Eye (tissue), 1 donor: ENCODE measurements at places on chromosomes 2 and 18.

DNA sequence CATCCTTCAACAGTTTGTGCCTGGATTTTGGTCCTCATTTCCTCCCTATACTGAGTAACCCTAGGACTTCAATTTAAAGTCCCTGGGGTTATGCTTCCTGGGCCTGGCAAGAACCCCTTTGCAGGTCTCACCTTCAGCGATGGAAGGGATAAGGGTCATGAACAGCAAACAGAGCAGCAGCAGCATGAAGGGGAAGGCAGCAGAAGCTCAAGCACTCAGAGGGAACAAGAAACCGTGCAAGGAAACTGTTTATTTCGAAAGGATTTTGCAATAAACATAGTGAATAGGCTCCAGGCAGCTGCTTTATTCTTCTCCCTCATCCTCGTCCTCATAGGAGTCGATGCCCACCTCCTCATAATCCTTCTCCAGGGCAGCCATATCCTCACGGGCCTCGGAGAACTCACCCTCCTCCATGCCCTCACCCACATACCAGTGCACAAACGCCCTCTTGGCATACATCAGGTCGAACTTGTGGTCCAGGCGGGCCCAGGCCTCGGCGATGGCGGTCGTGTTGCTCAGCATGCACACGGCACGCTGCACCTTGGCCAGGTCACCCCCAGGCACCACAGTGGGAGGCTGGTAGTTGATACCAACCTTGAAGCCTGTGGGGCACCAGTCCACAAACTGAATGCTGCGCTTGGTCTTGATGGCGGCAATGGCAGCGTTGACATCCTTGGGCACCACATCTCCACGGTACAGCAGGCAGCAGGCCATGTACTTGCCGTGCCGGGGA lies 2.8 kb upstream of the TUBA4B start:
- DNase-seq = no peak

GRCh38 chr2:67881816-67882215 lies 181.0 kb downstream of the C1D start:
- peak; percentile 35 for DNase-seq

GRCh38 chr2:44772669-44773378 lies 168.7 kb upstream of the SIX3 start:
- DNase-seq = peak; percentile 87

- DNase-seq = no peak
These were observed 39.9 kb downstream of the PAIP2B start for GRCh38 chr2:71186973-71187372.

- no peak for DNase-seq
These were observed 15.4 kb downstream of the SLC35F5 start for GRCh38 chr2:113741091-113741490.

GRCh38 chr2:65500310-65501040 lies 68.1 kb upstream of the SPRED2 start:
- DNase-seq = no peak

DNA sequence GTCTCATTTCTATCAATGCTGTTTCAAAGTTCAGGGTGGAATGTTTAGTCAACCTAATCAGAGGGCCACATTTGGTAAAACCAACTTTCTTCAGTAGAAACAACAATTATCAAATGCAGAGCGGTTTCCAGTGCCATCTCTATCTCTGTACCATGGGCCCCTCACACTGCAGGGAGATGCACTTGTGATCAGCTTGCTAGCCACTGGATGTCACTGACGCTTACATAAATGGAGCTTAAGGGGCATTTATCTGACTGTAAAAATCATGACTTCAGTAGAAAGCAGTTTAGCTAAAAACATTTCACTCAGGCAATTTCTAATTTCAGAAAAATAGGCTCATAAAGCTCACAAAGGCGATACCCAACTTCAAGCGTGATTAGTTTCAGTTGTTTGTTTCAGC lies 678.0 kb downstream of the ZEB2 start:
- DNase-seq = peak; percentile 54
